Astrocyte of the spinal cord (primary cell): ENCODE measurements at places on chromosomes 6 and 20.

GRCh38 chr6:37125774-37126492, 44.0 kb upstream of the PIM1 start:
- no peak for DNase-seq

- DNase-seq, result peak; percentile 30
Observed at GRCh38 chr6:30889921-30890645, 5.8 kb downstream of the DDR1 start.

- no peak for DNase-seq
Observed at GRCh38 chr6:92109956-92110355, 1309.4 kb downstream of the EPHA7 start.

DNA sequence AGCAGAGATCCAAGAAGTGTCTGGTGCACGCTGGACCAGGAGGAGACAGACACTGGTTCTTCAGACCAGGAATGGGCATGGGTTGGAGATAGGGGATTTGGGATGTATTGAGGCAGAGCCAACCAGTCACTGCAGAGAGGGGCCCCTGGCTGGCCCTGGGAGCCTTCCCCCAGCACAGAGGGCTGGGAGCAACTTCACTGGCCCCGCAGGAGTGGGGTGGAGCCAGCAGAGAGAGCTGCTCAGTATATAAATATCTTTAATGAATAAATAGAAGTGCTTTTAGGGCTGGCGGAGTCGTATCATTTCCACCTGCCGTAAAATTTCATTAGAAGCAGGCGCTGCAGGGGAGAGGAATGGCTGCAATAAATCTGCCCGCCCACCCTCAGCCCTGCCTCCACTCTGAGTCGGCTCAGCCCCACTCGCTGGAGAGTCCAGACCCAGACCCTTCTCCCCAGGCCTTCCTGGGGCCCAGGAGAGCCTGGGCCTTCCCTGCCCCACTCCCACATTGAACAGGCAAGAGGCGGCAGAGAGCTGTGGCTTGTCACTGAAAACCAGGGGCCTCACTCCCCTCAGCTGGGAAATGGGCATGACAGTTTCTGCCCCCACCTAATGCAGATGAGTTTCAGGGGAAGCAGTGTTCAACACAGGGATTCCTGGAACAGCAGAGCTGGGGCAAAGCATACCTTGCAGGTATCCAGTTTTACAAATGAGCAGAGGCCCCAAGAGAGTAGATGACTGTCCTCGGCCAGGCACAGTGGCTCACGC, 23.9 kb upstream of the VSTM2L start:
- DNase-seq, result no peak

GRCh38 chr6:154308986-154309385, 47.6 kb downstream of the IPCEF1 start:
- DNase-seq, result no peak

DNA sequence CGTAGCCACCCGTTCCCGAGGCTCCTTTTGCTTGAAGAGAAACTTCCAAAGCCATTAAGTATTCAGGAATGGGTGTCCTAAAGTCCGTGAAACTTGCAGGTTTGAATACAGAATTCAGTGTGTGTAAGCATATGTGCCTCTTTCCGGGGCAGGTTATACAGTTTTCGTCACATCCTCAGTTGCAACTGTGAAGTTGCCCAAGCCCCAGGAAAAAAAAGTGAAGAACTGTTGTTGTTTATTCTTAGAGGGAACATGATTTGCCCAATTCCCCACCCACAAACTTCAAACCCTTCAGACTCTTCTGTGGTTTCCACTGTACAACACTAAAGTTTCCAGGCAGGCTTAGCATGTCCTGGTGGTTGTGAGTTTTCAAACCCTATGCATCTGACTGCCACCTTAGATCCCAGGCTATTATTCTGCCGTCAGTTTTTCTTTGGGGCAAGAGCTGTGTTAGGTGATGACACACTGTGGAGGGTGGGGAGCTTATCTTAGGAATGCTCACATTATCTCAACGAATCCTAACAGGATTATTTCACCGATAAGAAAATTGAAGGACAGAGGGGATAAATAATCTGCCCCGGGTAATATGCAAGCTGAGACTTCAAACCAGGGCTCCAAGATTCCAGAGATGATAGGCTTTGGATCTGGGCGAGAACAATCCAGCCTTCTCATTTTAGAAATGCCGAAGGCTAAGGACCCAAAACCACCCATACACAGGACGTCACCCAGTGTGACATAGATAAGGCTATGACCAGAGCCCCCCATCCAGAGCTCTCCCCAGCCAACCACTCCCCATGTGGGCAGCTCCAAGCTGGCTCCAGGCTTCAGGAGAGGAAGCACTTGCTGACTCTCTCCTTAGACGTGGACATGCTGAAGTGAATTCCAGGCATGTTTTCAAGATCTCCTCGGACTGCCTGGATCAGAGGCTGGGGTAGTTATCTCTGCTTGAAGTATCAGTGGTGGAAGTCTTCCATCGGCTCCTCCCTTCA, 81.7 kb upstream of the AFDN start:
- DNase-seq, result no peak

DNA sequence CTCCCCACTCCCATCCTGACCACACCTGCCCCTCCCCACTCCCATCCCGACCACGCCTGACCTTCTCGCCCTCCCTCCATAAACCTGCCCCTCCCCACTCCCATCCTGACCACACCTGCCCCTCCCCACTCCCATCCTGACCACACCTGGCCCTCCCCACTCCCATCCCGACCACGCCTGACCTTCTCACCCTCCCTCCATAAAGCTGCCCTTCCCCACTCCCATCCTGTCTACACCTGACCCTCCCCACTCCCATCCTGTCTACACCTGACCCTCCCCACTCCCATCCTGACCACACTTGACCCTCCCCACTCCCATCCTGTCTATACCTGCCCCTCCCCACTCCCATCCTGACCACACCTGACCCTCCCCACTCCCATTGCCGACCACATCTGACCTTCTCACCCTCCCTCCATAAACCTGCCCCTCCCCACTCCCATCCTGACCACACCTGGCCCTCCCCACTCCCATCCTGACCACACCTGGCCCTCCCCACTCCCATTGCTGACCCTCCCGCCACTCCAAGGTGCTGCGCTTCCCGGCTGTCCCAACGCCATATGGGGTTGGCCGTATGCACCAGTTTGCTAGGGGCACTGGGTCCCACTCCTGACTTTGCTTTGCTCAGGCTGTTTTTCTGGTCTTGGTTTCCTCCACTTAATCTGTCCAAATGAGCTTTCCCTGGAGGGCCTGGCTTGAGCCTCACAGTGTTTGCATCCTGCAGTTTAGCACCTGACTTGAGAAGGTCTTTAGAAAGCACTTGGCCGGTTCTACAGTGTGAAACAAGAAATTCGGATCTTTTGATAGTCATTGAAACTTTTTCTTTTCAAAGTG, 2.9 kb downstream of the KIF25 start:
- DNase-seq, result no peak

- DNase-seq, result no peak
Observed at GRCh38 chr20:62321521-62321948, 18.7 kb downstream of the ADRM1 start.
